Activated CD4-positive, alpha-beta memory T cell treated with anti-CD3 and anti-CD28 coated beads for 36 hours (primary cell): ENCODE measurements at places on chromosomes 7 and 10.

DNA sequence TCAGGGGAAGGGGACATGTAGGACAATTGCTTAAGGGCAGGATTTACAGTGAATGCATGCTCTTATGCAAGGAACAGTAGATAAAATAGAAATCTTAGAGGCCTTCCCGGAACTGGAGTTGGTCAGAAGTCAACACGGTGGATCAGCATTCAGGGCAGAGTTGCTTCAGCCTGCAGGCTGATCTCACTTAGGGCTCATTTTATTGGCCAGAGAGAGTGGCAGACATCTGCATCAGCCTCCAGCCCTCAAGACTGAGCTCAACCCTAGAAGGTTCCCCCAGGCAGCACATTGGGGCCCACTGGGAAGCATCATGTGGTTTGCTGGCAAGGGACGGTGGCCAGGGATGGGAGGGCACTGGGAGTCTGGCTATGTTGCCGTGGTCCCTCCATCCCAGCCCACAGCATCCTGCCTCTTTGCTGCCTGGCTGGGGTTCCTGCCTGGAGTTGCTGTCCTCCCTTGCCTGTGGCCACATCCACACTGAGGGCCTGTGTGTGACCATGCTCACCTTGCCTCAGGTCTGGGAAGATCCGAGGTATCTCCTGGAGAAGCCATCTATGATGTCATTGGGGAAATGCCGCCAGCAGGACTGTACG lies 13.0 kb downstream of the SCART1 start:
- H3K4me3 ChIP-seq: no peak overlapping the region
- no peak overlapping the region for H3K27ac ChIP-seq
- DNase-seq: no peak
- H3K36me3 ChIP-seq: peaks cover 12% of the 10 kb centered on the region
- no peaks in the 10 kb centered on the region for H3K4me1 ChIP-seq

GRCh38 chr7:28793381-28794085 lies 164.6 kb downstream of the TRIL start:
- H3K4me1 ChIP-seq: no peaks in the 10 kb centered on the region
- H3K4me3 ChIP-seq: no peak overlapping the region
- no peak overlapping the region for H3K27ac ChIP-seq

GRCh38 chr7:116800594-116800993 lies 61.8 kb upstream of the CAPZA2 start:
- peak overlapping the region; percentile 13 for H3K27ac ChIP-seq
- no peak for DNase-seq
- H3K27me3 ChIP-seq: peaks cover 19% of the 10 kb centered on the region
- no peak overlapping the region for H3K4me3 ChIP-seq
- peaks cover 16% of the 10 kb centered on the region for H3K4me1 ChIP-seq
- H3K36me3 ChIP-seq: no peaks in the 10 kb centered on the region

GRCh38 chr7:99126921-99127553 lies 16.9 kb downstream of the SMURF1 start:
- H3K36me3 ChIP-seq: no peaks in the 10 kb centered on the region
- H3K27ac ChIP-seq: no peak overlapping the region
- H3K27me3 ChIP-seq: no peaks in the 10 kb centered on the region
- no peak overlapping the region for H3K4me3 ChIP-seq

- H3K27me3 ChIP-seq: no peaks in the 10 kb centered on the region
- H3K4me1 ChIP-seq: no peaks in the 10 kb centered on the region
- H3K36me3 ChIP-seq: no peaks in the 10 kb centered on the region
- H3K4me3 ChIP-seq: no peak overlapping the region
- H3K27ac ChIP-seq: no peak overlapping the region
- no peak for DNase-seq
These were observed 70.7 kb downstream of the MACC1 start for GRCh38 chr7:20146451-20146850.

DNA sequence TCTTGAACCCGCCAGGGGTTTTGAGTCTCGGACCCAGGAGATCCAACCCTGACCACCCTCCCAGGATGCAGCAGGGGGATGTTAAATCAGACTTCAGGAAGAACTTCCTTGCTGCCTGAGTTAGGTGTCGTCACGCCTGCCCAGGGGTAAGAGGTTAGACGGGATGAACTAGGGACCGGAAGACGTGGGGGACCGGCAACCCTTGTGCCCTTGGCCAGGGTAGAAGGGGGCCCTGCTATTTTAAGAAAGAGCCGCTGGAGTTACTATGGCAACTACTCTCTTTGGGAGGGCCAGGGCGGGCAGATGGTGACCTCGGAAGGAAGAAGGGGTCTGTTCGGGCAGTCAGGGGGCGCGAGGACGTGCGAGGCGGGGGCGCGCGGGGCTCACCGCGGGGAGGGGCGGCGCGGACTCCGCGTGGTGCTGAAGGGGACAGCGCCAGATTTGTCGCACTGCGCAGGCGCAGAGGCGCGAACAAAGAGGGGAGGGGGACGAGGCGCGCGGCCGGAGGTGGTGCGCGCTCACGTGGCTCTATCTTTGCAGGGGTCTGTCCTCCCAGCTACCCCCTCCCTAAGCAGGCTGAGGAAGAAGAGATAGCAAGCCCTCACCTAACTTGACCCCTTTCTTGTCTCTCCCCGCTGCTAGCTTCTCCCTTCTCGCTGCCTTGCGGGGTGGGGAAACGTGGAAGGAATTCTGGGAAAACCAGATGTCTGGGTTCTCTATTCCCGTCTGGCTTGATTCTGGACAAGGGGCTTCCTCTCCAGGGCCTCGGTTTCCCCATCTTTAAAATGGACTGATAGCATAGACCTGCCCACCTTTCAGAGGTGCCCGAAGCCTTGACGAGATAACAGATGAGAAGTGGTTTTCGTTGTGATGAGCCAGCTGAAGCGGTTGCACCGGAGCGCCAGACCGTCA lies 940 bp upstream of the PSD start:
- H3K27ac ChIP-seq: peak overlapping the region; percentile 28
- peak; percentile 79 for DNase-seq
- peaks cover 25% of the 10 kb centered on the region for H3K27me3 ChIP-seq
- peak overlapping the region; percentile 94 for H3K4me3 ChIP-seq
- H3K36me3 ChIP-seq: peaks cover 9% of the 10 kb centered on the region
- H3K4me1 ChIP-seq: peaks cover 35% of the 10 kb centered on the region

GRCh38 chr7:28858206-28858605 lies 99.9 kb downstream of the TRIL start:
- no peak overlapping the region for H3K27ac ChIP-seq
- DNase-seq: no peak
- peaks cover 5% of the 10 kb centered on the region for H3K4me1 ChIP-seq
- no peaks in the 10 kb centered on the region for H3K36me3 ChIP-seq

DNA sequence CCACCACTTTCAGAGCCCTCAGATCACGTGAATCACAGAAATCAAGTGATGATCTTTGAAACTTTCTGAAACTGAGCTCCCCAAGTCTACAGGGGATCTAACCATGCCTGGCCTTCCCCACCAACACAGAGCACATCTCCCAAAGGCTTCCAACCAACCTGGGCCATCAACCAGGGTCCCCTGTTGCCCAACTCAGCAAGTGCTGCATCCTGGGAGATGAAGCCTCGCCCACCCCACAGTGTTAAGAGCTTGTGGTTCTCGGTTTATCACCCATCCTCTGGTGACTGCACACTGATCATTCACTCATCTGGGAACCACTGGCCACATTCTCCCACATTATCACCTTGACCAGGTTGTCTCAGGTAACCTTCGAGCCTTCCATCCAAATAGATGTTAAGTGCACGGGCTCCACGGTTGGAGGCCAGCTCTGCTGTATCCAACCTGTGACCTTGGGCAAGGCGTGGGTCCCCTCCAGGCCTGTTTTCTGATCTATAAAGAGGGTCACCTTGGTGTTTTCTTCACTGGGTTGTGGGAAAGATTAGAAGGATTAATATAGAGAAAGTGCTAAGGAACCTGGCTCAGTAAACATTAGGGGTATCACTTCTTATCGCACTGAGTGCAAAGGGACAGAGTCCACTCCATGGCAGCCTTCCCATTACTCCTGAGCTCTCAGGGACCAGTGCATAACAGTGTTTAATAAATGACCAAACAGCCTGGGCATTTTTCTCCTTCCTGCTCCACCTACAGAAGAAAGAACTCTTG lies 3.6 kb downstream of the ZNF488 start:
- no peak overlapping the region for H3K4me3 ChIP-seq
- DNase-seq: peak; percentile 5
- peaks cover 44% of the 10 kb centered on the region for H3K27me3 ChIP-seq
